ENCODE measurements at places on chromosomes 16 and 17.
A peak's percentile ranks its signal among the peaks of the same experiment; 100 is the strongest.

- no peak for DNase-seq
These were observed 20.7 kb downstream of the TOM1L2 start for GRCh38 chr17:17951524-17951923.

GRCh38 chr17:35010093-35010492 is 29.8 kb downstream of the LIG3 start:
- DNase-seq, result no peak

DNA sequence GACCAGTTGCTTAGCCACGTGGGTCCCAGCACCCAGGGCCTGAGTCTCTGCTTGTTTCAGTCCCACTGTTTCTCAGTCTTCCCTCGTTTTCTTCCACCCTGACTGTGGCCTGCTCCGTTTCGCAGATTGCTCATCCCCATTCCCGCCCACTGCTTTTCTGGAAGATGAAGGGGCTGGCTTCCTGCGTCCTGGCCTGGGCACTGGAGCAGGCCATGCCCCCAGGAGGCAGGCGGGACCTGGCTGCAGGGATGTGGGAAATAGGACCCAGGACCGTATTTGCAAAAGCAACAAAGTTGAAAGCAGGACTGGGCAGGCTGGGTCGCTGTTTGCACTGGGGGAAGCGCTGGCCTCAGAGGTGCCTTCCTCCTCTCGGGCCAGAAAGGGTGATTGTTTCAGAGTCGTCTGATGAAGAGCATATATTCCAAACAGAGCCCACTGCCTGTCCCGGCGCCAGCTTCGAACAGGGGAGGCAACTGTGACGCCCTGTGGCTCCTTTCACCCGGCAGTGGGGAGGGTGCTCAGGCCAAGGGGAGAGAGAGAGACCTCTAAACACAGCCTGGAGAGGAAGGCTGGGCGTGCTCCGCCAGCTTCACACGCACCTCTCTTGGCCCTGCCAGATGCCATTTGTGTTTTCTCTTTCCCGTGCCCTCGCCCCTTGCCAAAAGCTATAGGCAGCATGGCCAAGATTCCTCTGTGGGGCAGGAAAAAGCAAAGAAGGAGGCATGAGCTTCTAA is 108.6 kb downstream of the CMIP start:
- no peak for DNase-seq

- DNase-seq, result peak; percentile 83
These were observed 13.2 kb downstream of the ATP5PD start for GRCh38 chr17:75033346-75034235.

DNA sequence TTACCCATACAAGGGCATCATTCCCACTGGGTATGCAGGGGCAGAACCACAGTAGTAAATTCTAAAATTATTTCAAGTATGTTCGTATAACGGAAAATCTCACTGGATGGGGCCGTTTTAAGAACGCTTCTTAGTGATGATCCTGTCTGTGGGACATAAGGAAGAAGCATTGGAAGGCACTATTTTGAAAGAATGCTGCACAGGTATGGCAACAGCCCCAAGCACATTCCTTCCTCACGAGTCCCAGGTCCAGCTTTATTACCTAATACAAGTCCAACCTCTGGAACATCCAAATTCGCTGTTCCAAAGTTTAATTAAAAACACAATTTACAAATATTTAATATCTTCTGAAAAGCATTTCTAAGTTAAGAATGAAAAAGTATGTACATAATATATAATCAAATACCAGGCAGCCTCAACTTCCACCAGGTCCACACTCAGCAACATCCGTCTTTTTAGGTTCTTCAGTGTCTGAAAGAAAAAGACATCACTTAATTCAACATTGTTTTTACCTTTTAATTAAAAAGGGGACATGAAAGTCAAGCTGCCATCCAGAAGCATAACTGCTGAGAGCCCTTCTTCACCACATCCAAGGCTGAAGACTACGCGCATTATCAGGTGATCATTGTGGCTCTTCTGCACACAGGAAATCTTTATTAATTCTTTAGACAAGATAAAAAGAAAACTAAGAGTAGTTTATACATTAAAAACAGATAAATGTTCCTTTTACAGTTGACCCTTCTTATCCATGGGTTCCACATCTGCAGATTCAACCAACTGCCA is 49.8 kb downstream of the BRD7 start:
- no peak for DNase-seq

GRCh38 chr17:31283841-31284240 is 13.2 kb downstream of the OMG start:
- DNase-seq, result no peak

DNA sequence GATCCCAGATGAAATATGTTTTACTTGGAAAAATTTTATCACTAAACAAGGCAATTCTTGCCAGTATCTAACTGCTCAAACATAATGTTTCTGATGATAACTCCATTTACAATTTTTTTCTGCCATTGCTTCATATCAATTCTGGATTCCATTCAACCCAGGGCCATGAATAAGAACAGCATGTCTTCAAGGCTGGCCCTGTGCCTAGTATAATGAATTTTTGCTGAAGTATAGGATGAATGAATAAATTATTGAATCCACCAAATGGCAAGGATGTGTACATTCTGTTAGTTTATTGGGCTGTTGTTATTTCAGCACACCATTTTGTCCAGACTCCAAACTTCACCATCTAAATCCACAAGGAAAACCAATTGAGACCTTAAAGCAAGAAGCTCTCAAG is 414.7 kb downstream of the HS3ST3B1 start:
- DNase-seq, result no peak

Data from NCI-H510A (cell line).